ENCODE measurements at places on chromosomes 12 and 14. TPM values are rescaled to one million over a fixed set of nuclear protein-coding genes. Genes with fewer than 3 reads are reported as not detected.

DNA sequence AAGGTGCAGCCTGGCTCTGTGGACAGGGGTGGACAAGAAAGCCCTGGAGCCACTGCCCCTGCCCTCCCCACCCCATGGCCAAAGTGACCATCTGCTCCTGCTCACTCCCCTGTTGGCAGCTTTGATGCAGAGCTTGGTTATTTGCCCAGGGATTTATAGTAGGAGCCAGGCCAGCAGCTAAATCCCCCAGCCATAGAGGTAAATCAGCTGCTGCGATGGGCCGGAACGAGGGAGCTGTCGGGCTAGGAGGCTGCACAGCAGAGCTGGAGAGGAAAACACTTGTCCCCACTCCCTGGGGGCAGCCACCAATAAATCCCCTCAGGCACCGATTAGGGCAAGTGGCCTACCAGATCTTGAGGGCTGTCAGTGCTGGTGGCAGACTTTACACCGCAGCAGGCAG, 26.0 kb downstream of the SMUG1 start:
- no peak for DNase-seq

DNA sequence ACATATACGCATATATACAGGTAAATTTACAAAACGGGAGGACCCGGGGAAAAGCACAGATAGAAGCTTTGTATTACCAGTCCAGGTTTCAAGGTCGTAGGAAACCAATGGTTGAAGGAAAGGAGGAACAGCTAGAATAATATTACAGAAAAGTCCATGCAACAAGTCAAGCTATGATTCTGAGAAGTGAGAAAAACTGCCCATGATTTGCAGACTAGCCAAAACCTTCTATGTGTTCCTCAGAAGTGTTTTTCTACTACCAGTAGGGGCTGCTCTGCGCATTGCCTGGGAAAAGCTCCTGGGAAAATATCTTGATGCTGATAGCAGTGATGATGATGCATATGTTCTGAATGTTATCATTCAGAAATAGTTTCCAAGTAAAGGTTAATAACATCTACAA, 2.2 kb downstream of the PDZRN4 start:
- no peak for DNase-seq

- DNase-seq = no peak
These were observed 237.8 kb downstream of the CACNA1C start for GRCh38 chr12:2290516-2291065.

DNA sequence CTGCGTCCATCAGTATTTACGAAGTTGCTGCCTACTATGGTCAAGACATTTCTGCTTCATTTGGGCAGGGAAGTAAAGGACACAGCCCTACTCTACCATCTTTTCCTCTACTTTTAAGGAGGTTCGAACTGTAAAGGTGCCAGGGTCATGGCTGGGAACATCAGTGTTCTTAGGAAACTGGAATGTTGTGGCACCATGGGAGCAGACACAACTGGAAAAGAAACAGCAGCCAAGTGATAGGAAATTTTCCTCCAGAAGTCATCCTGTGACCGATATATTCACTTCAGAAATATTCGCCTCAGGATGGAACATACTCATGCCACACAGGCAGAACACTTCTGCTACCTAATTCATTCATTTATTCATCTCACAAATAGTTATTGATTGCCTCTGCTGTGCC, 104.4 kb downstream of the ETV6 start:
- DNase-seq = no peak

Gene NABP2
- total RNA-seq = 32.9 TPM

GRCh38 chr12:115223322-115223721, 539.3 kb upstream of the TBX3 start:
- no peak for DNase-seq

Gene RPL10L
- not detected for total RNA-seq

- peak; percentile 33 for DNase-seq
These were observed 629 bp downstream of the PRDM4 start for GRCh38 chr12:107760207-107760808.

DNA sequence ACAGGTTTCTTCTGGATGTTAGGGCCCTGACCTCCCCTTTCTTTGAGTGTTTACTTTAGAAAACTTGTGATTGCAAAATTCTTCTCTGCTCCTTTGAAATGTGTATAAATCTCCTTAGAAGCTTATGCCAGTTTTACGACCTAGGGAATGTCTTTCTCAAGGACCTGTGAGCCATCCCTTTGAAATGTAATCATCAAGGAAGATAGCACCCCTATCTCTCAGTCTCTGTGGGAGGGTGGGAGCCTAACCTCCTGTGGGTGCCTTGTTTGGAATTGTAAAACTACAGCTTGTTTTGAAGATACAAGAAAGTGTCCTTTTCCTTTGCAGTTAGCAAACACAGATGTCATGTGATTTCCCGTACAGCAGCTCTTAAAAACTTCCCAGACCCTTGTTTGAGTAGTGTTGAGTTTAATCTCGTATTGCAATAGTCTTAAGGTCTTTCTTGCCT, 3.3 kb downstream of the OR10AD1 start:
- DNase-seq = no peak

DNA sequence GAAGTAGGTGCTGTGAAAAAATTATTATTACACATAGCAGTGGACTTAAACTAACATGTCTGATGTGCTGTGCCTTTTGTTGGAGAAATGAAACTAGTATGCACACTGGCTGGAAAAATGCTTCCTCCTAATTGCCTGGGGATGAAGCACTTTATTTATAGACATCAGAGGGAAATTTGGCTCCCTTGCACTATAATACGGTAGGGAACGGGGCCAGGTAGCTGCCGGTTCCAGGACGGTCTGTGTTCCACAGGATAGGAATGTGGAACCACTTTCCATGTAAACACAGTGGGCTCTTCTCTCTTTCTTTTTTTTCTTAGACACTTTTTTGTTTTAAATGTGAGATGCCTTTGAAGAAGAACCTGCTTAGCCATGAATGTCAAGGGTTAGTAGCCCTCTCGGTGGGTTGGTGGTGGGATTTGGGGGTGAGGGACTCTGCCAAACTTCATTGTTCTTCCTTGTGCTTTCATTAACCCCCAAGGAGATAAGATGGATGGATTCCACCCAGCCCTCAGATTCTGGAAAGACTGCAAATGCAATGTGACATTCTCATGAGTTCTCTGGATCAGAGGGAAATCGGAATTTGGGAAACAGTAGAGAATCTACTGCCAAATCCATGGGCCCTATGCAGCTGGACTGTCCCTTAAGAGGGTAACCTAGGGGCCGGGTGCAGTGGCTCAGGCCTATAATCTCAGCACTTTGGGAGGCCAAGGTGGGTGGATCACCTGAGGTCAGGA, 58.0 kb upstream of the GSC start:
- DNase-seq = no peak

- no peak for DNase-seq
These were observed 8.9 kb downstream of the FAM186A start for GRCh38 chr12:50387487-50387886.

DNA sequence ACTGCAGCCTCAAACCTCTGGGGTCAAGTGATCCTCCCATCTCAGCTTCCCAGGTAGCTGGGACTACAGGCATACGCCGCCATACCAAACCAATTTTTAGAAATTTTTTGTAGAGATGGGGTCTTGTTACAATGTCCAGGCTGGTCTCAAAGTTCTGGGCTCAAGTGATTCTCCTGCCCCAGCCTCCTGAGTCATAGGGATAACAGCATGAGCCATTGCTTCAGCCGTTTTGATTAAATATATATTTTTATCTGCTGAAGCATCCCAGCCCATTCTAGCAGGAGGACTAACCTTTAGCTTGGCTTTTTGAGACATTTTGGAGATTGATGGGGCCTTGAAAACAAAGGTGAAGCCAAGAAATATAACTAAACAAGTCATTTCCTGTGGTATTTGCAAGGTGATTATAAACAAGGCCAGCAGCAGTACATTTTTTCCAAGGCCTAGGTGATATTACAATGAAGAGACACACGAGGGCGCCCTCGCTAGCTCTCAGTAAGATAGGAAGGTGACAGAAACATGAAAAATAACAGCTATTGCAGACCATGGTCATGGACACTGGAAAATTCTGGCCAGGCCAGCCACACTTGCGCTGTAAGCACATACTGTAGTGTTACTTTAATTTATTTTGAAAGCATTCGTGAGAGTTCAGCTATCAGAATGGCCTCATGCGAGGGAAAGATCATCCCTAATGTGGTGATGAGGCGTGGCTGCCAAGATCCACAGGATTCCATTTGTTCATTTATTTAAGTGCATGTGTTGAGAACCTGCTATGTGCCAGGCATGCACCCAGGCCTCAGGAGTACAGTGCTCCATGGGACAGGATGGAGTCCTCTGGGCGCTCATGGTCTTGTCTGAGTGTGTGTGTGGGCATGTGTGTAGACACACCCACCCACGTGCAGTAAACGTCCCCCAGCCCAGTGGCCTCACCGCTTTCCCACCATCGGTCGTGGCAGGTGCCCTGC, 63.5 kb downstream of the DGLUCY start:
- peak; percentile 90 for DNase-seq

Gene LRCOL1
- total RNA-seq = 3.2 TPM

DNA sequence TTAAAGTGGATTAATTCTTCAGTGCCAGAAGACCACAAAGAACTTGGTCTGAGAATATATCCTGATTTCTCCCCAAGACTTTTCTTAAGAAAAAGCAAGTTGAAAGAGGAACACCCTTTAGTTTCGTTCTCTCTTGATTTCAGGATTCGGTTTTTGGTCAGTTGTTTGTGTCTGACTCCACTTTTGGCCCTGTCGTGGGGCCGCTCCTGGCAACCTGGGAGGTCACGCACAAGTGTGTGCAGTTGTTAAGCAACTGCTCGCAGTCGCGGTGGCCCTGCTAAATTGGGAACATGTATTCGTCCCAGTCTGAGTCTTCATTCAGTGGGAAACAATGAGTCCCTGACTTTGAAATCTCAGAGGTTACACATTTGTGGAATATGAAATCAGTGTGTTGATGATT, 68.7 kb downstream of the RGS6 start:
- DNase-seq = no peak

GRCh38 chr14:61385002-61385685, 63.8 kb downstream of the PRKCH start:
- DNase-seq = no peak

GRCh38 chr14:76138119-76138757, 13.5 kb upstream of the GPATCH2L start:
- no peak for DNase-seq

Gene KLRB1
- total RNA-seq = not detected

Gene COA8
- 26.5 TPM for total RNA-seq

Gene GARIN6
- not detected for total RNA-seq

DNA sequence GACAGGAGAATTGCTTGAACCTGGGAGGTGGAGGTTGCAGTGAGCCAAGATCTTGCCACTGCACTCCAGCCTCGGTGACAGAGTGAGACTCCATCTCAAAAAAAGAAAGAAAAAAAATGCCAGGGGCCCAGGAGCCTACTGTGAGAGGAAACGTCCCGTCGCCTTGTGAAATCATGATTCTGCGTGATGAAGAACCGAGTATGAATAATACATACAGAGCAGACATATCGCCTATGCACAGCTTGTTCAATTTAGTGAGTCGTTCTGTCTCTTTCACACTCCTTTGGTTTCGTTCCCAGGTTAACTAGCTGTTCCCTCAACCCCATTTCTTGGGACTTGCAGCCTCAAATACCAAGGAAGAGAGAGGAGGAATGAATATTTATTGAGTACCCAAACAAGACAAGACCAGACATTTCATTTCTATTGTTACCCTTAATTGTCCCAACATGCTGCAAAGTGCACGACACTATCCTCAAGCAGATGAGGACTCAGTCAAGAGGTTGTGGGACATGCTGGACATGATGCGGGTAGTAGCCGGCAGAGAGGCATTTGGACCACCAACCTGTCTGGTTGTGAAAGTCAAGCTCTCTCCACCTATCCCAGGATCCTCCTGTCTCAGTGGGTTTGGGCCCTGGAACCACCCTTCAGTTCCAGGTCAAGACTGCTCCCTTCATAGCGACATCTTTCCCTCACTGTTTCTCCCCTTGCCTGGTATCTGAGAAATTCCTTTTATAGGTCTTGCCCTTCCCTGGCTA, 8.6 kb upstream of the CD27 start:
- no peak for DNase-seq

Gene EML5
- total RNA-seq = 0.19 TPM

Gene AGAP2
- under 0.01 TPM for total RNA-seq

DNA sequence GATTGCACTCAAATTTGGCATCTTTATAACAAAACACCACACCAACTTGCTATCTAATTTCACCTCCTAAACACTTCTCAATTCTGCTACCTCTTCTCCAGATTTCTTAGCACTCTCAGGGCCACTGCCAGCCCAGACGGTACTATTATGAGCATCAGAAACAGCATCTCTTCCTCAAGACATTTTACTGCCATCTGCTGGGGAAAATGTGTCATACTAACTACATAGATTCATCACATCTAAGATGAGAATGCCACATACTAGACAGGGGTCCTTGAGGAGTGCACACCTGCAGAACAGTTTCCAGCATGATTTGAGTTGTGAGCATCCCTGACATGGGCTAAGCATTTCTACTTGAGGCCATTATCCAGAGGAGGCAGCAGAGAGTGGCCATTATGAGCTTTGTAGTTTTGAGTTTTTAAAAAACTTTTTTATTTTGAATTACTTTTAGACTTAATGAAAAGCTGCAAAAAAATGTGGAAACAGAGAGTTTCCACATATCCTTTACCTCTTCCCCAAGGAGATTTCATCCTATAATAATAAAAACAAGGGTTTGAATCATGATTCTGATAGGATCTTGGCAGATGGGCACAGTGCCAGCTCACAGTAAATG, 15.1 kb upstream of the GRIP1 start:
- peak; percentile 82 for DNase-seq

Gene PRH2
- not detected for total RNA-seq

DNA sequence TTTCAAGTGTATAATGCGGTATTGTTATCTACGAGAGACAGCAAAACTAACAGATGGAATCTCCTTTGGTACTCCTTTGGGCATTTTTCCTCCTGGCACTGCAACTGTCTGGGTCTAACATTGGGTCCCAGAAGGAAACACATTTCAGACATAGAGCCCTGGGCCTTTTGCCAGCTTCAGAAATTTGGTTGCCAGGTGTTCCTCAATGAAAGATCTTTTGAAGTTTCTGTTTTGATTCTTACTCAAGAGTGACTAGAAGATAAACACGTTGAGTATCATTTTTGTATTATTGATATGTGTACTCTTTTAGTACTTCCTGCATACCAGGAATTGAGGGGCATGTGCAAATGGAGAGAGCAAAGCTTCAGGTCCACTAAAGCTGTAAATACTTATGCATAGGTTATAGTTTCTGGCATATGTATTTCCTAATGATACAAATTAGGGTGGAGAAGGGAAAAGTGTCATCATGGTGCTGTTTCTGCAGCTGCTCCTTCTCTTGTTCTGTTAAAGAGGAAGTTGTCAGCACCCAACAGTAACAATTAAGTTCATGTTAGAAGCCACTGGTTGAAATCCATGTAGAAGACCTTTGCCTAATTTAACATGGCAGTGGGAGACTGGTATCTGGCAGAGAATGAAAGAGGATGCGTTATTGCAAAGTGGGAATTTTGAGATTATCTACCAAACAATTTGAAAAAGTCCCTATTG, 53.5 kb downstream of the SLC38A6 start:
- peak; percentile 59 for DNase-seq

DNA sequence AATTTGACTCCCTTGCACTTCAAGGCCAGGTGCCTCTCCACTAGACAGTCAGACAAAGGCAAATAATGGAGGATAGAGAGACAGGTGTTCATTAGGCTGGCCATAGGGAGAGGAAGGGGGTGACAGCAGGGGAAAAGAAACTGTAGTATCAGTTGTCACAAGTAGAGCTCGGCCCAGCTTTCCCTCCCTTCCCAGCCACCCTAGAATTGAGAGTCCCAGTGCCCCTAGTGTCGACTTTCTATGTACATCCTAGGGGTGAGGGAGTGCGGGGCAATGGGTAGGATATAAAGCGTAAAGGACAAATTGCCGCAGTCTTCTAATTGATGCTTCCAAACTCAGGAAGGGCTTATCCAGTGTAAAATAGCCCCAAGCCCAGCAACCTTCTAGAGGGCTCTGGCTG, 39.0 kb downstream of the BAZ2A start:
- DNase-seq = no peak

All from dermis blood vessel endothelial cell (primary cell).